ENCODE measurements at places on chromosomes 11 and 22.

DNA sequence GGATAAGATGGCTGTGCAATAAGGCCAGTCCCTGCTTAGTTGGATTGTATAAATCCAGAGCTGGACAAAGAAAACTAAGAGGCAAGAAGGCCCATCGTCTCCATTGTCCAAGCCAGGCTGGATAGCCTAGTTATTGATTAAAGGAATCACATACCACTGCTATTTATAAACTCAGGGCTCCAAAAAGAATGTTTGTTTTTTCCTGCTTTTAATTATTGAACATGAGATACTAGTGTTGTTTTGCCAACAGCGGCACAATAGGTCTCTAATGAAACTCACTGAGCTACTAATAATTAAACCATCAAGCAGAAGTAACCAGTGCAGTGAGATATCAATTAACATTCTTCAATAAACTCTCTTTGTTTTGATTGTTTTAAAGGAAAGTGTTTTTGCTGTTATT is 259.7 kb downstream of the INSC start:
- no peak for DNase-seq

DNA sequence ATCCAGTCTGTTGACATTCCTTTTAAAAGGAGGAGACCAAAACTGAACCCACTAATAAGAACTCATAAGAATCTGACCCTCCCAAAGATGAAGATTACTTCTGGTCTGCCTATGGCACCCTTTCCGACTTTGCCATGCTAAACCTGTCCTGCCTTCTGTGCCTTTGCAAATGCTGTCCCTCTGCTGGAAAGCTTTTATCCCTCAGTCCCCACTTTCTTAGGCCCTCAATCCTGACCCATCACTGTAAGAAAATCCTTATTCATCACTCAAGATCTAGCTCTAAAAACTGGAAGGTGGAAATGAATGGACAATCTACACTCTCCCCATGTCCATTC is 10.4 kb downstream of the MPZL3 start:
- DNase-seq: no peak

- DNase-seq: no peak
These were observed 16.1 kb upstream of the OR52K1 start for GRCh38 chr11:4466131-4466870.

GRCh38 chr11:119378851-119379465 is 2.5 kb downstream of the USP2 start:
- DNase-seq: no peak

- DNase-seq: no peak
These were observed 436.2 kb downstream of the BUD13 start for GRCh38 chr11:116336540-116336939.

Measured in activated naive CD4-positive, alpha-beta T cell (primary cell).